ENCODE measurements at places on chromosomes 5 and 9.

GRCh38 chr5:167968837-167969236 lies 322.6 kb upstream of the WWC1 start:
- DNase-seq = no peak

GRCh38 chr5:2149195-2149539 lies 266.4 kb upstream of the IRX4 start:
- DNase-seq = no peak

DNA sequence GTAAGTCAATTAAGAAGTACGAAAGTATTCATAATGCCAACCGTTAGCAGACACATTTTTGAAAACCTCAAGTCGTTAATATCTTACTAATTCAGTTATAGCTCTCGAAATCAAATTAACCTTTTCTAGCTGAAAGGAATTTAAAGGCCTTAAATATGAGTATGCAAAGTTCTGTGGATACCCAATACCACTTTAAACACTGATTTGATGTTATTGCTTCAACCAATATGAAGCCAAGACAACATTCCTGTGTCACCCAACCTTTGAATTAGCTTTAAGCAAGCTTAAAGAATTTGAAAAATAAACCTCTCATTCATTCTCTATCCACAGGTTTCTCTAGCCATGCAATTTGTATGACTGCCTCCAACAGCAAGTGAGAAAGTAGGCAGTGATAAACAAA lies 204.5 kb downstream of the MCTP1 start:
- DNase-seq = no peak

- no peak for DNase-seq
Observed at GRCh38 chr5:6449465-6450158, 953 bp downstream of the UBE2QL1 start.

DNA sequence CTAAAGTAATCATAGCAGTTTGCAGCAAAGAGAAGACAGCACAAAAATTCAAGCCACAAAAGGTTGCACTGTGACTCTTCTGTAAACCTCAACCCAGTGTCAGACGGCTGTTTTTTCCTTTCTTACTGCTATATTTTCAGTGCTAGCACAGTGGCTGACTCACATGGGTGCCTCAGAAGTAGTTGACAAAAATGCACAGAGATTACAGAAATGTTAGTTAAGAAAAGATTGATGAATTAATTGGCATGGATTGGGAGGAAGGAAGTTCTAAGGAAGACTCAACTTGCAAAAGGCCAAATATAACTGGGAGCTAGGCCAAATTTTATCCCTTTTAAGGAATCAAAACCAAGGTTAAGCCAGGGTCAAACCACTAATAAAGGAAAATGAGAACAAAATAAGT lies 43.7 kb upstream of the ITGA1 start:
- no peak for DNase-seq

DNA sequence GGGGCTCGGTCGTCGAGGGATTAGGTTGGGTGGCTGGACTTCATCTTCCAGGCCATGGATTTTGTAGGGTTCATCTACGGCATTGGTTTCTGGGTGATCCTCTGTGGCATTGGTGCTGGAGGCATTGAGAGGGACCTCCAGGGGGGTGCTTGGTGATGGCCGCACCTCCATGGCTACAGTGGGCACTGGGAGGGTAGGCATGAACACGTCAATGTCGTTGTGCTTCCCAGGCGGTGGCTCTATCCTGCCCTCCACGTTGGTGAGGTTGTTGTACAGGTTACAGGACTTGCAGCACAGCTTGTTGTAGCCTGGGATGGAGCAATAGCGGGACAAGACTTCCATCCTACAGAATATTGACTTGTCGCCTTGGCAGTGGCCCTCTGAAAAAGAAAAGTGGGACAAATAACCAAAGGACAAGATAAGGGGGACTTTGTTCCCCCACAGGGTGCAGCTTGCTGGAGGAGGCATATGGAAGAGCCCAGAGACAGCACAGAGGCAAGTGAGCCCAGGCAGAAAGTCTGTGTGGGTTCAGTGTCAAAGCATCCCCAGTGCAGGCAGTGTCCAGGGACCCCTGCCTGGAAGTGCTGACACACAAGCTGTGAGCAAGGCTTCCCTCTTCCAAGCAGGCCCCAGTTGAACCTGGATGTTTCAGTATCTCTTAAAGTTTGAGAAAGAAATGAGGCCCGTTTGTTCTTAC lies 53.9 kb downstream of the ZNF354C start:
- DNase-seq = no peak

- DNase-seq = no peak
Observed at GRCh38 chr9:112629671-112630485, 88.0 kb downstream of the INIP start.

GRCh38 chr5:154547551-154547950 lies 69.5 kb upstream of the HAND1 start:
- DNase-seq = no peak

Measured in stimulated activated CD4-positive, alpha-beta T cell treated with anti-CD3 and anti-CD28 coated beads, Interleukin-1b, Interleukin-23, amount 100 ng/mL, for 1 hour (primary cell).